GM03348 (cell line): ENCODE measurements at places on chromosomes 4 and X.
A peak's percentile ranks its signal among the peaks of the same experiment; 100 is the strongest.

DNA sequence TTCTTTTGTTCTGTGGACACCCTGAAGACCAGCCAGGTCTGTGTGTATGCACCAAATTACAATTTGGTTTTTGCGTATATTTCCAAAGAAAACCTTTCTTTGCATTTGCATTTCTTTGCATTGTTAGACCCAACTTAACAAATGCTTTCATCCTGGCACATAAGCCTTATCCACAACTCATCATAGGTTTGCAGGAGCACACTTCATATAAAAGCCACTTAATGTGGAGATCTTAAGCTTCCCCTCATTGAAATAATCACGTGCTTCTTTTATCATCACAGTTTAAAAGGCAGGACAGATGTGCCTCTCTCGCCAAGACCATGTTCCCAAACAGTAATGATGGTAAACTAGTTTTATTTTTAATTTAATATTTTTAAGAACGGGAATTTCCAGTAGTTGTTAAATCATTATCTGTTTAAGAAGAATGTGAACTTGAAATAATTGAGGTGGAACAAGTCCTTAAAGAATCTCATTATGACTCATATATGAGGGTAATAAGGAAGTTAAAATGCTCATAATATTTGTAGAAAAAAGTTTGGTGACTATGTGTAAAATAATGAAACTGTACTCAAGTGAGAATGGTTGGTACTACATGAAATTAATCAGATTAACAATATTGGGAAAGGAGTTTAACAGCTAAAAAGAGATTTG lies 65.5 kb downstream of the GLRA3 start:
- DNase-seq, result no peak

DNA sequence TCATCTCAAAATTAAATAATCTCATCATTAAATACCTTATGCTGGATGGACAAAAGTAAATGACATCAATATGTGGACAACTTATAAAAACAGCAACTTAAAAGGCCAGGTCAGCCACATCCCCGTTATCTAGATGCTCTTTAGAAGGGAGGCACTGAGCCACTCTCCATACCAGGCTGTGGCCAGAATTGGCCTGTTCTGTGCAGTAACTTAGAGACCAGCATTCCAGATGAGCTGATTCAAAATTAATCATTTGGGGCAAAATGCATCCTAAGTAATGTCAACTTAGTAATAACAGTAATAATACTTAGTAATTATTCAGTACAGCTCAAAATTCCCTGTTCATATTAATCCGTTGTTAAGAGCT lies 373.6 kb downstream of the FBXW7 start:
- DNase-seq, result peak; percentile 25

DNA sequence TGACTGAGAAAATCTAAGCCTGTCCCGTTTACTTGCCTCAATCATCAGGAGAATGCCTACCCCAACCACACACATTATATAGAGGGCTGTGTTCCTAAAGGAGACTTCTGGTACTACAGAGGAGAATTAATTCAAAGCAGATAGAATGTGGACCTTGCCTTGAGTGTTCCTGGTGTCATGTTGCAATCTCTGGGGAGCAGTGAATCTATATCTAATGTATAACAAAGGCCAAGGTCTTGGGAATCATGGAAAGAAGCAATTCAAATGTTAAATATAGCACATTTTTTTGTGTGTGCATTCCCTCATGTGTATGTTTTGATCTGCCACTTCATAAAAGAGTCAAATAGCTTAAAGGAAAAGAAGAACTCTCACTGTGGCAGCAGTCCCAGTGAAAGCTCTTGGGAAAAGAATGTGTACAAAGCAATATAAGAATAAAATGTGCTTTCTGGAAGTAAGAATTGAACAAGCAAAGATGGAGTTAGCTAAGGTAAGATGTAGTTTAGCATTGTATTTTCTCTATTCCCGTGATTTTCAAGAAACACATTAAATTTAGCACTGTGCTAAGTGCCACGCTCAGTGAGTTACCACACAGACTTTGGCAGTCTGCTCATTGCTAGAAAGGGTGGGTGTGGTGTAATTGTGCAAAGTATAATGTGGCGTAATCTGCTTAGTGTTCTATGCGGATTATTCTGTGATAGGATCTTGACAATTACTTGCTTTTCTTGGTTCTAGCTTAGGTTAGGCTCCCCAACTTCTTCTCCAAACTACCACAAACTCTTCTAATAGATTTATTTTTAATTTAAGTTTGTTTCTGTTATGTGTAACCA lies 13.7 kb downstream of the ADH6 start:
- peak; percentile 44 for DNase-seq

GRCh38 chrX:121122332-121122731 lies 74.9 kb downstream of the GLUD2 start:
- DNase-seq, result no peak

DNA sequence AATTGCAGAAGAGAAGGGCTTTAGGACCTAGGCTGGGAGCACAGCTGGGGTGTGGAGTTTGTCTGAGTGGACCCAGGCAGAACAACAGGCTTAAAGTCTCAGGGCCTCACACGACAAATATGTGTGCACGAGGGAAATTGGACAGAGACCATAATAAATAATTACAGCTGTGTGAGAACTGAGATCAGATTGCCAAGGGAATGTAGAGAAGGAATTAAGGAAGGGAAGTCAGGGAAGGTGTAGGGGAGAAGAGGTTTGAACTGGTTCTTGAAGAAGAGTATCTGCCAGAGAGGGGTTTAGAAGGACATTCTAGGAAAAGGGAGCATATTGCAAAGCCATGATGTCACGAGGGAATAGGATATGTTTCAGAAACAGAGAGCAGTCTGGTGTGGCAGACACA lies 120.7 kb upstream of the TSPAN5 start:
- DNase-seq, result no peak

GRCh38 chr4:89253311-89253710 lies 54.3 kb downstream of the GPRIN3 start:
- DNase-seq, result no peak
